Stimulated activated CD8-positive, alpha-beta memory T cell treated with anti-CD3 and anti-CD28 coated beads, Interleukin-12 subunit alpha, Interleukin-12 subunit beta, amount 100 ng/mL, for 1 hour (primary cell): ENCODE measurements at places on chromosomes 2 and 18.
A peak's percentile ranks its signal among the peaks of the same experiment; 100 is the strongest.

DNA sequence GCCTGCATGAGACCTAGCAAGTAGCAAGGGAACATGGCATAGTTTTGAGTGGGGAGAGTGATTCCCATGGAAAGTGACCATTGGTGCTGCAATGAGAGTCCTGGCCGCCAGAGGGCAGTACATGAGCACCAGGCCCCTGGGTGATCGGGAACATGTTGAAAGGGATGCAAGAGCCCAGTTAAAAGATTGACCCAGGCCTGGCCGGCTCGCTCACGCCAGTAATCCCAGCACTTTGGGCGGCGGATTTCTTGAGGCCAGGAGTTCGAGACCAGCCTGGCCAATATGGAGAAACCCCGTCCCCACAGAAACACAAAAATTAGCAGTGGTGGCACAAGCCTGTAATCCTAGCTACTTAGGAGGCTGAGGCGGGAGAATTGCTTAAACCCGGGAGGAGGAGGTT lies 22.2 kb downstream of the FAP start:
- DNase-seq: peak; percentile 40

GRCh38 chr18:51578406-51578980 lies 381.0 kb upstream of the MEX3C start:
- no peak for DNase-seq

GRCh38 chr2:226073496-226074160 lies 674.1 kb downstream of the NYAP2 start:
- DNase-seq: no peak

DNA sequence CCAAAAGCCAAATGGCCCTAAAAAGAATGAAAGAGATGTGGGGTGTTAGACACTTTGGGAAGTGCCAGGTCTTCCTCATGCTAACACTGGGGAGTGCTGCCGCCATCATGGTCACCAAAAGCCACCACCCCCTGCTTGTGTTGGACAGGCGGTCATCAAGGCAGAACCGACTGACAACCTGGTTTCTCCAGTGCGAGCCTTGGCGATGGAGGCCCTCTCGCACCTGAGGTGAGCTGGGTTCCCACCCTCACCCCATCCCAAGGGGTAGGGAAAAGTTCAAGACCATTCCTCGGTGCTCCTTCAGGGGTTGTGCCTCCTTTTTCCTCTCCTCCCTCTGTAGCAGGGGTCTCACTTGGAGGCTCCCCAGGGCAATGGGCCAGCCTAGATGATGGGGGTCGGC lies 33.6 kb downstream of the MROH2A start:
- no peak for DNase-seq

GRCh38 chr18:830315-830901 lies 18.4 kb upstream of the YES1 start:
- DNase-seq: no peak

DNA sequence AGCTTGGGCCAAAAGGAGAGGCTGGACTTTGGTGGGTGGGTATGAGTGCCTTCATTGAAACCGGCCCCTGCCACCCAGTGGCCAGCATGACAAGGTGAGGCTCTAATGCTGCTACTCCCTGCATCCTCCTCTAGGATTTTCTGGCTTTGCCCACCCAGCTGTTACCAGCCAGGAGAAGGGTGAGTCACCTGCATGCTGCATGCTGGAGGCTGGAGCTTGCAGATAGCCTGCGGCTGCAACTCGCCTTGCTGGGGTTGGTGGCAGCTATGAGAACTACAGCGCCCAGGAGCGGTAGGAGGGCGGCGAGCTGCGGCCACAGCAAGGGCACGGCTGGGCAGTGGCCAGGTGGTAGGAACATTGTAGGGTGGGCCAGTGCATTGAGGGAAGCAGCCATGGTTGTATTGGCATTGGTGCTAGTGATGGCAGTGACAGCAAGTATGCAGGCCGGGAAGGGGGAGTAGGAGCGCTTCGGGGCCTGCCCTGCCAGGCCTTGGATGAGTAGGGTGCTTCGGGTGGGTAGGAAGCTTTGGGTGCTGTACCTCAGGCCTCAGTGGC lies 75.4 kb upstream of the SLC35G4 start:
- no peak for DNase-seq

DNA sequence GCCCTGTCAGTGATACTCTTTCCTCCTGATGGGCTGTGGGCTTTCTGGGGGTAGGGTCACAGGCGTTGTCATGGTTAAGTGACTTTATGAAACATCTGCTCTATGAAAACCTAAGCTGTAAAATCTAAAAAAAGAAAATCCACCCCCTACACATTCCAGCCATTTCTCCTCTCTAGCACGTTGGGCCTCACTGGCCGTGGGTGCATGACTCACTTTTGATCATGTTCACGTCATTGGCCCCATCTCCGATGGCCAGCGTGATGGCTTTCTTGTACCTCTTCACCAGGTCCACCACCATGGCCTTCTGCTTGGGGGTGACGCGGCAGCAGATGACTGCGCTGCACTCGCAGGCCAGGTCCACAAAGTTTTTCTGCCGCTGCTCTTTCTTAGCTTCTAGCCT lies 39.3 kb upstream of the NARS1 start:
- DNase-seq: no peak

GRCh38 chr2:232999354-232999753 lies 13.7 kb downstream of the NGEF start:
- no peak for DNase-seq

- no peak for DNase-seq
These were observed 133.2 kb downstream of the ARHGAP15 start for GRCh38 chr2:143262389-143262788.

GRCh38 chr2:119184512-119184911 lies 26.0 kb upstream of the C1QL2 start:
- DNase-seq: no peak

- no peak for DNase-seq
These were observed 1.4 kb downstream of the ALMS1 start for GRCh38 chr2:73386894-73387636.

DNA sequence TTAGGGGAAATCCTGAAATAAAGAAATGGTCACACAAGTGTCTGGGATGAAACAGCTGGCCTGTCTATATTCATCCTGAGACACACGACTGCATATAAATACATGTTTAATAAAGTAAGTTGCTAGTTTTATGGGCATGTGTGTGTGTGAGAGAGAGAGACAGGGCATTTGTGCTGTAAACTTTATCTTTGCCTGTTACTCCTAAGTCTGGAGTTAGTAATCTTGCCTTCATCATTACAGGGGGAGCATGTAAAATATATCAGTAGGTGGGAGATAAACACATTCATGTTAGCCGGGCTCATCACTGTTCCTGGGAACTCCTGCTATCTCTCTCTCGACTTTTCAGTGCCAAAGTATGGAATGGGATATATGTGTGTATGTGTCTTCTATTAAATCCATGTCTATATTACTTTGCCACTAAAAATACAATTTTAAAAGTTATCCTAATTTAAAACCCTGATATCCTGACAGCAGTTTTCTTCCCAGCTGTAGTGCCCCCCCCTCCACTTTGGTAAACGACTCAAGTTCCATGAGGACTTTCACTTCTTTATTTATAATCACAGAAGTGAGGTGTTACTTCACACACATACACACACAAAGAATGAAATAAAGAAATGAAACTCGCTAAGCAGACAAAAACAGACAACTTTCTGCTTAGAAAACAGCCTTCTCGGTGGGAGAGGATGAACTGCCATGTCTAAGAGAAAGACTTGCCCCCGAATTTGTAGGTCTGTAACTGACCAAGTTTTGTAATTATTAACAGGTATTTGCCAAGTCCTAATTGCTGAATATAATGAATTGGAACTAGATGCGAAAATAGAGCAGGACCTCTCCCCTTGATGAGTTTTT lies 947 bp downstream of the ZEB2 start:
- DNase-seq: no peak

DNA sequence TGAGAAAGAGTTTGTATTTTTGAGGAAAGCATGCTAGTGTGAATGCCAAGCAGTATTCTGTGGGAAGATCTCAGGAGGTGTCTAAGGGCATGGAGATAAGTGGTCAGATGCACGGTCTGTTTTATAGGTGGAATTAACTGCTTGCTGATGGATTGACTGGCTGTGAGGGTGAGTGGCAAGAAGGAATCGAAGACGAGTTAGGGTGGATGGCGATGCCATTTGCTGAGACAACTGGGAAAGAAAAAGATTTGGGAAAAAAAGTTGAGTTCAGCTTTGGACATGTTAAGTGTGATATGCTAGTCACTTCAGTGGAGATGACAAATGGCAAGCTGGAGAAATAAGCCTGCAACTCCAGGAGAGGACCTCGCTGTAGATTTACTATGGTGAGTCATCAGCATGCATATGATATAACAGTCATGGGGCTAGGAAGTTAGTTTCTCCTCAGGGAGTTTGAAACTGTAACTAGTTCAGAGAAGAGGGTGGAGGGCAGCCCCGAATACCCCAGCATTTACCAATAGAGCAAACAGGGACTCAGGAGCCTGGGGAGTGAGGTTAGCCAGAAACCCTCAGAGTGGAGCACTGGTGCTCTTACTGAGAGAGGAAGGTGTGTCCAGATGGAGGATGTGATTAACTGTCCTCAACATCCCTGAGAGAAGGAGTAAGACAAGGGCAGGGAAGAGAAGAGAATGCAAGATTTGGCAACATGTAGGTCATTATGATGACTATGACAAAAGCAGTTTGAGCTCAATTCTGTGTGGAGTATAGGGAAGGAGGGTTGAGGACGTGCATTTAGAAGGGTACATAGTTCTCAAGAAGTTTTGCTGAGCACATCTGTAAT lies 2.0 kb upstream of the HK2 start:
- DNase-seq: no peak
